ENCODE measurements at places on chromosomes 12 and 14.

- DNase-seq, result no peak
Observed at GRCh38 chr12:61452076-61452475, 808.1 kb upstream of the USP15 start.

GRCh38 chr12:25529738-25530137, 23.3 kb downstream of the LMNTD1 start:
- no peak for DNase-seq

GRCh38 chr12:127145929-127146789, 1120.8 kb upstream of the TMEM132C start:
- peak; percentile 84 for DNase-seq

DNA sequence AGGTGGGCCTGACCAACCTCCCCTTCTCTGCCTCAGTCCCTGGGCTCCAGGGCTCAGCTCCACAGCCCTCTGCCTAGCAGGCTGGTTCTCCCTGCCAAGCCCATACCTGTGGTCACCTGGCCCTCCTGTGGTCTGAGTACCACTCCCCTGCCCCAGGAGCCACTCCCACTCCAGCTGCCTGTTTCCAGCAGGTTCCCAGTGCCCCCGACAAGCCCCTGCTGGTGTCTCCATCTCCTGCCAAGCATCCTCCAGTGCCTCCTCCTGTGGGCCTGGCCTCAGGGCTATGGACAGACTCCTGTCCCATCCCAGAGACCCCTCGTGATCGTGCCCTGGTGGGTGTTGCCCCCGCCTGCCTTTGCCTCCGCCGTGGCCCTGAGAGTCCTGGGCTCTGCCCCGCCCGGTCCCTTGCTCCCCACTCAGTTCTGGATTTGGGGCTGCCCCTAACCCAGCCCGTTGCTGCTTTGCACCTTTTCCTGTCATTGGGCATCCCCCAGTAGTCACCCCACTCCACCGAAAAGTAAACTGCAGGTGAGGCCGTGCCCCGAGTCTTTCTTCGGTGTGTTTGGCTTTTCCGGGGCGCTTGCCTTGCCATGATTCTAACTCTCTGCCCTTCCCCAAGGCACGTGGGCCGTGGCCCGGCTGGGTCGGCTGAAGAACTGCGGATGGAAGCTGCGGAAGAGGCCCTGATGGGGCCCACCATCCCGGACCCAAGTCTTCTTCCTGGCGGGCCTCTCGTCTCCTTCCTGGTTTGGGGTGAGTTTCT, 9.8 kb downstream of the MEG3 start:
- no peak for DNase-seq

DNA sequence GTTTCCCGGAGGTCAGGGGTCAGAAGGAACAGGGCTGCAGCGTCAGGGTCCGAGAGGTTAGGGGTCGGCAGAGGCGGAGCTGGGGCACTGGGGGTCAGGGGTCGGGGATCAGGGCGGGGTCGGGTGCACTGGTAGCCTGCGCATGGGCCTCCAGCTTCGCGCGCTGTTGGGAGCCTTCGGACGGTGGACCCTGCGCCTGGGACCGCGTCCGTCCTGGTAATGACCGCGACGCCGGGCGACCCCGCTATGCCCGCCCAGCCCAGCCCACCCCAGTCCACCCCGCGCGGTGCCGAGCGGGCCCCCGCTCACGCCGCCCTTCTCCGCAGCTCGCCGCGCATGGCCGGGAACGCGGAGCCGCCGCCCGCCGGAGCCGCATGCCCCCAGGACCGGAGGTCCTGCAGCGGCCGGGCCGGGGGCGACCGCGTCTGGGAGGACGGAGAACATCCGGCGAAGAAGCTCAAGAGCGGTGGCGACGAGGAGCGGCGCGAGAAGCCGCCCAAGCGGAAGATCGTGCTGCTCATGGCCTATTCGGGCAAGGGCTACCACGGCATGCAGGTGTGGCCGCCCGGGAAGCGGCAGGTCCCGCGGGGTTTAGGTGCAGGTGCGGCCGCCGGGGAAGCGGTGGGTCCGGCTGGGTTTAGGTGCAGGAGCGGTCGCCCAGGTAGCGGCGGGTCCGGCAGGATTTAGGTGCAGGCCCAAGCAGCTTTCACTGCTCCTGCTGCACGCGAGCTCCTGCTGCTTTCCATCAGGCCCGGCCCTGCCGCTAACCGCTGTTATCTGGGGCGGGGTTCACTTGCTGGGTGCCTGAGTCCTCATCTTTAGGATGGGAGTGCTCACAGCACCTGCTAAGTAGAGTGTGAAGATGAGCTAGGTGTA, 743 bp downstream of the PUS1 start:
- DNase-seq, result peak; percentile 45

- no peak for DNase-seq
Observed at GRCh38 chr14:99688210-99688581, 4.1 kb downstream of the CYP46A1 start.

DNA sequence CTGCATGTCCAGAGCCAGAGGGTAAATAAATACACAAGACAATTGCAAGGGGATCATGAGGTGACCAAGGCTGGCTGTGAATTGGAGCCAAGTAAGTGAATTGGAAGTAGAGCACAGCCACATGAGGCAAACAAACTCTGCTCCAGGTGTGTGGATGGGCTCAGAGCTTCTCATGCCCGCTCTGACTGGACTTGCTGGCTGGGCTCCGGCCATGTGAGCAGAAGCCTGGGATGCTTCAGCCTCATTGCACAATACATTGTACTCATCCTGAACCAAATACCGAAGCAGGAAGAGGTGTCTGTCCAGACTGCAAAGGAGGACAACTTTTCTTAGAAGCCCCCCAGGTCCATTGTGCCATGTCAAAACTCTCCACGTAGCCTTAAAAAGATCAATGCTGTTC, 193.0 kb downstream of the TTC8 start:
- DNase-seq, result no peak

DNA sequence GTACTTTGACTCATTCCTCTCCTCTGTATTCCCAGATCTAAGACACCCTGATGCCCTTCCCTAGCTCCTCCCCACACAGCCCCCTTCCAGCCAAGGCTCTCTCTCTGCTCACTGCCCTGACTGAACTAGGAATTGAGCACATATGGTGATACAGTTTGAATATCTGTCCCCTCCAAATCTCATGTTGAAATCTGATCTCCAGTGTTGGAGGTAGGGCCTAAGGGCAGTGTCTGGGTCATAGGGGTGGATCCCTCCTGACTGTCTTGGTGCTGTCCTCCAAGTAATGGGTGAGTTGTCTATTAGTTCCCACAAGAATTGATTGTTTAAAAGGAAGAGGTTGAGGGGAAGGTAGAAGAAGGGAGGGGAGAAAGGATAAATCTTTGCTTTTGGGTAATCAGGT, 17.4 kb downstream of the CMKLR1 start:
- no peak for DNase-seq

DNA sequence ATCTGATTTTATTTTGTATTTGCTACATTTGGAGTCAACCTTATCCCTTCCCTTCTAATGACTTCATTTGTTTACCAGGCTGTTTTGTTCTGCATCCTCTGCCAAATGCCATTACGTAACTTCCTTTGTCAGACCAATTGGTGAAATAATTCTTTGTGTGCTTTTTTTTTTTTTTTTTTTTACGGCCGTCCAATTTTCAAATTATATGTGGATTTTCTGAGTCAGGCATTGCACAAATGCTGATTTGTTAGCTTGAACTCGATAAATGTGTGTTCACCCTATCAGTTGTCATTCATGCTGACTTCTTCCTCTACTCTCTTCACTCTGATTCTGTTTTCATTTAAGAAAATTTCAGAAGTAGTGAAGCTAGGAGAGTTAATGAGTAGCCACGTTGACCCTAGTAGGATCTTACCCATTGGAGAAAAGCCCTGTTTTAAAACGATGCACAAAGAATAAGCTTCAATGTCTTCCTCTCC, 386.2 kb downstream of the DIO2 start:
- DNase-seq, result no peak

GRCh38 chr12:117863002-117863709, 105.6 kb downstream of the KSR2 start:
- no peak for DNase-seq

DNA sequence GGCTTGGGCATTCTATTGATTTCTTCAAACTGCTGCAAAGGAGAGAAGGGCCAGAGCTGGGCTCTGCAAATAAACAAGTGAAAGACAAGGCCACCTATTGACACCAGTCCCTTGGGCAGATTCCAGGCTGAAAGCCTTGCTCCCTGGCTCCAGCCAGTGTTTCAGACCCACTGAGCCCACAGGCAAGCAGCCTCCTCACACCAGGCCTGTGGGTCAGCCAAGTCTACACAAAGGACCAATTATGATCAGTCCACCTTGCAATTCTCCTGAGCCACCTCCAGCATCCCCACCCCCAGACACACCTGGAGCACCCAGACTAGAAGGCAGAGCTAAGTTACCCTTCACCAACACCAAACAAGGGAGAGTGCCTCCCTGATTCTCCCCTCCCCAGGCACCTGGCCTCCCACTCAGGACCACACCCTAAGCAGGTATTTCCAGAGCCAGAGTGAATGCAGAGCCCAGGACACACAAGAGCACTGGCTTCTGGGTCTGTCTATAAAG, 13.8 kb downstream of the ACTN1 start:
- DNase-seq, result no peak

DNA sequence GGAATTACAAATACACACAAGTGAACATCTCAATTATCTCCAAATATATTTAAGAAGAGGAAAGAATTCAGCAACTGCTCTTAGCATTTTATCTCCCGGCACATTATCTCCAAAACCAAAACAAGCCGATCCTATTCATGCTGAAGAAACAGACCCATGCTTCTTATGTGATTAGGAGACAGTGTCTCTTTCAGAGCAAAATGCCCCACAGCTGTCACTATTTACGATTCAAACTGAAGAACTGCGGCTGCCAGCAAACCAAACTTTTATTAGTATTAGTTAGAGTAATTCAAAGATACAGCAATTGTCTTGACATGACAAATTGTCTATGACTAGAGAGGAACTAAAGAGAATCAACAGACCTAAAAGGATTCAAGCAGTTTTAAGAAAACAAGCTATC, 79.4 kb downstream of the SETD3 start:
- no peak for DNase-seq

- no peak for DNase-seq
Observed at GRCh38 chr12:124607681-124608425, 40.4 kb upstream of the NCOR2 start.

DNA sequence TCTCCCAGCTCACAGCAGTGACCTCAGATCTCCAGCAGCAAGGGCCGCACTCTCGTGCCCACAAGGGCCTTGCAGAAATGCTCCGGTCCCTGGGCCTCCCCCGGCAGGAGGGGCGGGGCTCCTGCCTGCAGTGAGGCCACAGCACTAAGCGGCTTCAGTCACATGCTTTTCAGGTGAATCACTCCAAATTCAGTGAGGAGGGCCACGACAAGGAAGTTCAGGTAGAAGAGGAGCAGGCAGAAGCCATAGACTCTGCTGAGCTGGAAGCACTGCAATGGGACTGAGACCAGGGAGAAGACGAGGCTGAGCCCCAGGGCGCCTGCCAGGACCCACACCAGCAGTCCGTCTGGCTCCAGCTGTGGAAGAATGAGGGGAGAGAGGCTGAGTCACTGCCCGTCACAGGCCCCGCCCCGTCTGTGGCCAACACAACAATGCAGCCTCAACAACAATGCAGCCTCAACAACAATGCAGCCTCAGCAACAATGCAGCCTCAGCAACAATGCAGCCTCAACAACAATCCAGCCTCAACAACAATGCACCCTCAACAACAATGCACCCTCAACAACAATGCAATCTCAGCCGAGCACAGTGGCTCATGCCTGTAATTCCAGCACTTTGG, 35.2 kb downstream of the SLC8B1 start:
- DNase-seq, result no peak

DNA sequence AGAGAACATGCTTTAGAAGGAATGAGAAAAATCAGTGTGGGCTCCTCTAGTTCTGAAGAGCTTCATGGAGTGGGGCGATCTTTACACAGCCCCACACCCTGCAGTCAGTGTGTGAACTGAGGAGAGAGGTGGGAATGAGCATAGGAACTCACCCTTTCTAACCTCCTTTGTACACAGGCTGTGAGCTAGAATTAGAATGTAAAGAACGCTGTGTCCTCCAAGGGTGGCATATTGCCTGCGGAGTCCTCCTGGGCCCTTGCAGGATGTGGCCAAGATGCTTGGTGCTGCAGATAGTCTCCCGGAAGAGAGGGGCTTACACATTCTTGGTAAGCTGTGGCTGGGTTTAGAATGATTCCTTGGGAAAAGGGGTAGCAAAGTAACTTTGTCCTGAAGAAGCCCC, 43.9 kb downstream of the NINJ2 start:
- no peak for DNase-seq

DNA sequence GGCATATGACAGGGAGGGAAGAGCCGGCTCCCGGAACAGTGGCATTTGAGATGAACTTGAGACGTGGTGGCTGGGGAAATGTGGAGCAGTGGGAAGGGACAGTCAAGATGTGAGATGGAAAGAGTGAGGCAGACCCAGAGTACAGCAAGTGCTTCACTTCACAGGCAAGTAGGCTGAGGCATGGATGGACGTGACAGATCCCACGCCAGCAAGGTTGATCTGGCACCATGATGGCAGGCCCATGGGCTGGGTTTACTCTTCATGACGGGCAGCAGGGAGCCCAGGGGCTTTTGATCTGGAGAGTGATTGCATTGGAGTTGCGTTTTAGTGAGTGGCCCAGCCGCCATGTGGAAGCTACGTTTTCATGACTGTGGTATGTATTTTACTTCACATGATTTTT, 17.9 kb upstream of the EML1 start:
- DNase-seq, result no peak

DNA sequence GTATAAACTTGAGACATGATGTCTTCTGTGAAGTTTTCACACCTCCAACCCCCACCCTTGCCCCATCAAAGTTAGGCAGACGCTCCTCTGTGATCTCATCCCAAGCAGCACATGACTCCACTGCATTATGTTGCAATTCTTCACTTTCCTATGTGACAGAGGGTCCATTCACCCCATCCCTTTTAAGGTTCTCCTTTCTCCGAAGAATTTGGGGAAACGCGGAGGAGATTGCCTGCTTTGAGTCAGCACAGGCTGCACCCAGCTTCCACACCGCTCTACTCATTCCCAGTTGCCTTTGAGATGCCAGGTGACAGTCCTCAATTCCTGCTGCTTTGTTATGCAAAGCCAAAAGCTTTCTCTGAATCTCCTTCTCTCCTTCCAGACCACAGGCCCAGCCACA, 61.8 kb downstream of the PHLDA1 start:
- no peak for DNase-seq

DNA sequence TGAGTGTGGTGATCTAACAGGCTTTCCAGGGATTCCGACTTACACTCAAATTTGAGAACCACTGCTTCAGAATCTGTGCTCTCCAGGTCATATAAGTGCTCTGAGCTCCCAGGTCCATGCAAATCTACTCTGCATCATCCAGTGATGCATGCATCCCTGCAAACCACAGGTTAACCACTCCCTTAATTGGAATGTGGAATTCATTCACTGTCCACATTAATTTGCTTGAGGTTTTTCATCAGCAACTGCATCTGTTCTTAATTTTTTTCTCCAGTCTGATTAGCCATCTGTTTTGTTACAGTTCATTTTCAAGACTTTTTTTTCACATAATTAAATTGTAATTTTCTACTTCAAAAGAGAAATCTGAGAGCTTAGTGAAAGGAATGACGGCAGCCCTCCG, 43.4 kb upstream of the RIN3 start:
- no peak for DNase-seq

DNA sequence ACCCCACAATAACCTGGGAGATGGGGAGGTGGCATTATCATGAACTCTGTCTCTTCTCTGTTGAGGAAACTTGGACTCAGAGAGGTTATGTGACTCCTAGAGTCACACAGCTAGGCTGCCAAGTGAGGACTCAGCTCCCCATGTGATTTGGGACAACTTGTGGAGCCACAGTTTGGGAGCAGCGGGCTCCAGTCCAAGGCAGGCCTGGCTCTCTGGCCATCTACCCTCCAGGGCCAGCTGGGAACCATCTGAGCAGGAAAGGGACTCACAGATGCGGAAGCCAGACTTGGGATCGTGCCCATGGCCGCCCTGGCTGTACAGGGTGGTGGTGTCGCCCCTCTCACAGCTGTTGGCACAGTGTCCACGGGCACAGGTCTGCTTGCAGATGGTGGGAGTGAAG, 59.1 kb downstream of the ISCA2 start:
- DNase-seq, result no peak
